Caudate nucleus (tissue), 63 donors: ENCODE measurements at places on chromosomes 5 and 9.

GRCh38 chr5:1483064-1483463, 37.8 kb upstream of the SLC6A3 start:
- DNase-seq: no peak

- DNase-seq: no peak
These were observed 5.7 kb upstream of the PHYKPL start for GRCh38 chr5:178238313-178238635.

- no peak for DNase-seq
These were observed 91.8 kb downstream of the SEMA5A start for GRCh38 chr5:9454012-9454481.

GRCh38 chr5:144844086-144844485, 673.4 kb downstream of the KCTD16 start:
- no peak for DNase-seq

- no peak for DNase-seq
These were observed 30.3 kb upstream of the MELK start for GRCh38 chr9:36542355-36542754.

DNA sequence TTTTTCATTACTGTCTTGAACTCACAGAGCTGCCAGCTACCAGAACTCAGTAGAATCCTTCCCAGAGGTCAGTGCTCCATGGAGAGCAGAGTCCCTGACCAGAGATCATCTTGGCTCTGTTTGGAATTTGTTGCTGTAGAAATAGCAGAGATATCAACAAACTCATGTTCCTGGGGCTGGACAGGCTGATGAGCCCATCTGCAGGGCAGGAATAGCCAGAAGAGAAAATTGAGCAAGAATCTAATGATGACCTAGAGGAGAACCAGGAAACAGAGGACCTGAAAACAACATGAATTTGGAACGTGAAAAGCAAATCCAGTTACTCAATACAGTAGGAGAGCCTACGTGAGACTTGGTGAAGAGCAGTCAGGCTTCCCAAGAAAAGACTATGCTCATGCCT, 437.8 kb downstream of the PLK2 start:
- no peak for DNase-seq

- DNase-seq: no peak
These were observed 55.7 kb downstream of the NR3C1 start for GRCh38 chr5:143347698-143348344.

DNA sequence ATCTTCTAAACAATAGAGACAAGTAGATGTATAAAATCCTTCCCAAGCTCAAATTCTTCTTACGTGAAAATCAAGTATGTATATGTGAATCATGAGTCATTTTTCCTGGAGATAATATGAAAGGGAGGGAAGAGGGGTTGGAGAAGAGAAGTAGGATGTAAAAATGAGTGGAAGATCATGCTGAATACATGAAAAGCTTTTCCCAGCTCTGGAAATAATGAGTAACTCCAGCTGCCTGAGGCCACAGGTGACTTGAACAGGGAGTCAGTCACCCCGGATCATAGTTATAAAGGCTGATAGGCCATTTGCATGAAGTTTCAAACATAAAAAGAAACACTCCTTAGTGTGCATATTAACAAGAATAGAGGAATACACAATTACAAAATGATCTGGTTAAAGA, 486.7 kb downstream of the EFNA5 start:
- no peak for DNase-seq

DNA sequence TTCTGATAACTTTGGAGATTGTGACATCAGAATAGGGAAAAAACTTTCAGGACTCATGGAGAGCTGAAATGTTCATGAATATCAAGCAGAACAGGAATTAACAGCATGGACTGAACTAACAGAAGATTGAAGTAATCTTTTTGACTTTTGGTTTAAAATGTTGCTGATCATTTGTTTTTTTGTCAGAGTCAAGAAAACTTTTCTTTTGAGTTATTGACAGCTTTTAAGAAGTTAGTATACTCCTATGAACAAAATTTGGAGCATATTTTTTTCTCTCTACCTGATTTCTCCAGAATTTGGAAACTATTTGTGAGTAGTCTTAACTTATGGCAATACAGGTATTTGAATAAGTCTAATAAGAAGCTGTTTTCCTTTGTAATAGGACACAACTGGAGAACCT, 244.3 kb upstream of the KLF9 start:
- DNase-seq: no peak

GRCh38 chr5:178366998-178367735, 134.6 kb upstream of the PHYKPL start:
- DNase-seq: no peak
